ENCODE measurements at places on chromosomes 1 and 21. TPM values are rescaled to one million over a fixed set of nuclear protein-coding genes. Genes with fewer than 3 reads are reported as not detected.

GRCh38 chr21:28893687-28894086 is 99.0 kb downstream of the LTN1 start:
- DNase-seq = no peak

DNA sequence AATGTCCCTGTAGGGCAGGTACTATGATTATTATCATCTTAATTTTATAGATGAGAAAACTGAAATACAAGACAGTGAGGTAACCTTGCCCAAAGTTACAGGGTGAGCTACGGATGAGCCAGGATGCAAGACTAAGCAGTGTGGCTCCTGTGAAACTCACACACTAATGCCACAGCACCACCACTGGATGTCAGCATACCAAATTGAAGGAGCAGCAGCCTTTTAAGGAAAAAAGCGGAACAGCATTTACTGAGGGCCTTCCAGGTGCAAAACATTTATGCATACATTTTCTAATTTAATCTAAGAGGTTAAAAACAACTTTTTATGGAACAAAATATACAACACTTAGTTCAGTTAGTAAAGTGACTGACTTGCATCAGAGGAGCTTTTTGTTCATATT is 41.7 kb downstream of the SEC16B start:
- DNase-seq = peak; percentile 41

DNA sequence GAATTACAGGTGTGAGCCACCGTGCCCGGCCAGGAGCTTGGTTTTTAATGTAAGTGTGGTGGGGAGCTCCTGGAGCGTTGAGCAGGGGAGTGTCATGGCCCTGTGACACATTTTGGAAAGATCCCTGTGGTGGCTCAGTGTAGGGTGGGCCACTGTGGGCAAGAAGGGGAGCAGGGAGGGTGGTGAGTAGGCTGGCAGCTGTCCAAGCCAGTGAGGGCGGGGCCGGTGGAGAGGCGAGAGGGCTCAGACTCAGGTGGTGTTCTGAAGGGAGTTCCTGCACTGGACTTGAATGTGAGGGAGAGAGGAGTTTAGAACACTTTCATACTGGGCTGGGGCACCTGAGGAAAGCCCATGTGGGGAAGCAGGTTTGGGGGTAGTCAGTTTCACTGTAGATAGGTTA is 3.1 kb upstream of the EVA1B start:
- DNase-seq = no peak

DNA sequence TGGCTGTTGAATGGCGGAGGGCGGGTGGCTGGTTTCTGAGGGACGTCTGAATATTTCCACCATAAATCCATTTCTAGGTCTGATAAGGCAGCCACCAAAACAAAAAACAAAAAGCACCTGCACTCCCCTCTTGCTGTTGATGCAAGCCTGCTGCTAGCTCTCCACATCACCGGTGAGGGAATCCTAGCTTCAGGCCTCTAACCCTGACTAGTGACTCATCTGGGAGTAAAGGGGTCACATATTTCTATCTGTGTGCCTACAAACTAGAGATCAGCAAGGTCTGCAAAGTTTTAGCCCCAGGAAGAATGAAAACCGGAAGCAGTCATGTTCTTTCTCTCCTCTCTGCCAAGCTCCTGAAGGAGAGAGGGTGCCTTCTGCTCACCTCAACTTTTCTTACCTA is 10.3 kb upstream of the ERMAP start:
- DNase-seq = no peak

DNA sequence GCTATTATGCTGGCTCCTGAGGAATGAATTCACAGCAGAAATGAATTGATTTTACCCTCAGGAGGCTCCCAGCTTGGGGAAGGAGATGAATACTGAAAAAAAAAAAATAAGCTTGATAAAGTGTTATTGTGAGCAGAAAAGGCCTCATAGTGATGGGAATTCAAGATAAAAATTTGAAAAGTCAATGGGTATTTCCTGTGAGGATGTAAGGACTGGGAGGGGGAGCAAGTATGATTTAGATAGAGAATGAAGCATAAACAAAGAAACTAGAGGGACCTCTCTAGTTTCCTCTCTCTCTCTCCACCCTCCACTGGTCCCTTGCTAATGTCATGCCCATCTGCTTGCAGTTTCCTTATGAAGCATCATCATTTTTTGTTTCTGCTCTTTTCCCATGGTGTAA is 439.0 kb upstream of the PLXNA2 start:
- no peak for DNase-seq

DNA sequence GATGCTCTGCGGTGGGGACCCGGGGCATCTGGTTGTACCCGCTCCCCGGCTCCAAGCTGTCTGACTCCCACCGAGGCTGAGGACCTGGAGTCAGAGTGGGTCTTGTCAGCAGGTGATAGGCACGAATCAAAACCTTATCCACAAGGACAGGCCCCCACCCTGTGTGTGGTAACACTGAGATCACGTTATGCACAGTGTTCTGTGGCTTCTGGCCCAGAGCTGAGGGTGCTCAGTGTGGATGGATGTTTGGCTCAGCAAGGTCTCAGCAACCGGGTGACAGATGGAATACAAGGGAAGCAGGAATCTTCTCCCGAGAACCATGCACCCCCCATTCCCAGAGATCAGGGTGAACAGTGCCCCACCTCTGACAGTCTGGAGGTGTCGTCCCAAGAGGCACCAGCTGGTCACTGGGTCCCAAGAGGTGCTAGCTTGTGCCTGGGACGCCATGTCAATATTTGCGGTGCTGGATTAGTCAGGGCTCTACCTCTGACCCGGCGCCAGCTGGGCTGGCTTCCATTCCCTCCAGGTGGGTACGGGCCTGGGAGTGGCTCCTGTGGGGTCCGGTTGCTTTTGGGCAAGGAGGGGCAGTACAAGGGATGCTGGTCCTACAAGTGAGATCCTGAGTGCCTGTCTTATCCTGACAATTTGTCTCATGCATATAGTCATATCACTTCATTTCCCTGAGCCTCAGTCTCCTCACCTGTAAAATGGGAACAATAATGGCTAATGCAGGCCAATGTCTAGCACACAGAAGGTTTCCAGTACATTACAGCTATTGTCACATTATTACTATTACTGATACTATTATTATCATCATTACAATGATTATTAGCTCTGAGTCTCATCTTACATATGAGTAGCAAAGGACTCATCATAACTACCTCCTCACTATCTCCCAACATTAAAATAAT is 957 bp downstream of the CAPN9 start:
- no peak for DNase-seq

- DNase-seq = no peak
Measured at GRCh38 chr1:199735660-199736059, 291.9 kb upstream of the NR5A2 start.

The LAD1 gene
- total RNA-seq = 0.29 TPM

DNA sequence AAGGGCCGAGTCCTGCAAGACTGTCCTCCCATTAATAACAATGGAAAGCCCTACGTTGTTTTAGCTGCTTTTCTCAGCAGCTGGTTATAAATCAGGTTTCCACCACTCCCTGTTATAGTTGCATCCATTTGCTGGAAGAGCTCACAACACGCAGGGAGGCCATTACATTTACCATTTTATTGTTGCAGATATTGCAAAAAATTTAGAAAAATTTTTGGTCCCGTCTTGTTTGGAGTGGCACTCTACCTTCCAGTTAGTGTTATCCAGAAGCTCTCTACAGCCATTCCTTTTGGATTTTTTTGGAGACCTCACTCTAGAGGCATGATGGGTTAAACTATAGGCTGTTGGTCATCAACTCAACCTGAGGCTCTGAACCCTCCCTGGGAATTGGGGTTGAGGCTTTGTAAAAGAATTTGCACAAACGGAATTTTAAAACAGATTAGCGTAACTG is 1532.1 kb upstream of the TPTE start:
- DNase-seq = peak; percentile 49

DNA sequence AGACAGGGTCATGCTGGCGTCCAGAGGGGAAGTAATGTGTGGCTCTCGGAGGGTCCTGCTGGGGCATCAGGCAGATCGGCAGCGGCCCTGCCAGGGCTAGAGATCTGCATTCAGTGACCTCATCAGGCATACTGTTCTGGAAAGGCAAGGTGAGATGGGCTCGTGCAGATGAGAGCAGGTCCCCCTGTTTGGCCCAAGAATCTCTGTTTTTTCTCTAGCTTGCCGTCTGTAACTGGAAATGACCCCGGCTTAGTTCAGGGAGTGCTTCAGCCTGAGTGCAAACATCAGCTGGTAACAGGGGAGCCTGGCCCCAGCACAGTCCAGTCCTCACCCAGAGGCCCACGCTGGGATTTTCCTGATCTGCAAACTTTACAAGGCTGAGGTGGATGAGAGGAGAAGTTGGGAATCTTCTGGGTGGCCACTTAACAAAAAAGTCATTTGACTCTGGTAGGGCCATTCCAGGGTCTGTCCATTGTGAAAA is 2.1 kb downstream of the FAM163A start:
- no peak for DNase-seq

DNA sequence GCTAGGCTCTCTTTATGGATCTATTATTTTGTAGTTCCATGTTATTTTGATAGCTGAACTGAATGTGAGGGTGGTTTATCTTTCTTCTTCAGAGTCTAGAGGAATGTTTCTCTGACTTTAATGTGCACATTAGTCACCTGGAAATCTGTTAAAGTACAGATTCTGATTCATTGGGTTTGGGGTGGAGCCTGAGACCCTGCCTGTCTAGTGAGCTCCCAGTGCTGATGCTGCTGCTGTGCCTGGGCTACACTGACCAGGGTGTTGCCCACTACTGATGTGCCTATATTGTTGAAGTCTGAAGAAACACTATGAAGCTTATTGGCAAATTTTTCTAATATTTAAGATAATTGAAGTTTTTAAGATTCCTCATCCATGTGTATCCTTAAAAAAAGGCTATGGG is 35.9 kb downstream of the CD46 start:
- peak; percentile 19 for DNase-seq

DNA sequence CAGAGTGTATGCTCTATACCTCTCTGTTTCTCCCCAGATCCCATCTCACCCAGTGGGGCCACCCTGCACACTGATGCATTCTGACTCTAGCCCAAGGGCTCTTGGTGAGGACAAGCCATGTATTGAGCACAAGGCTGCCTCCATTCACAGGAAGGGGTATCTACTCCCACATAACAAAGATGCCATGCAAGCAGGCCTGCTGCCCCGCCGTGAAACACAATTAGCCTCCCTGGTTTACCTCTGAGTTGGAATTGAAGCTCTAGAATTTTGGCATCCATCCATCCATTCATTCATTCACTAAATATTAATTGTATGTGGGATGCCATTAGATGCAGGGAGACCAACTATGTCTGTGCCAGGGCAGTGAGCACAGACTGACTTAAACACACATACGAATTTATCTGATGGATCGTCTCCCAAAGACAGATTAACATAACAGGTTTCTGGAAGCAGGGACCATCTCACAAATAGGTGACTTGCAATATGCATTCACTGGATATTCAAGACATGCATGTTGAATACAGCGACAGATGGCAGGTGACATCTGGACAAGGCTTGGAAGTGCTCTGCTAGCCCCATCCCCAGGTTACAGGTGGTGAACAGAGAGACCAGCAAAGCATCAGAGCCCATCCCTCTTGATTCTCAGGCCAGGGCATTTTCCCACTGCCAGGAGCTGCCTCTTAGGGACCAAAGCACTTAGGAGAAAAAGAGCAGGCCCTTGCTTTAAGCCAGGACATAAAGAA is 34.3 kb downstream of the TRABD2B start:
- no peak for DNase-seq

DNA sequence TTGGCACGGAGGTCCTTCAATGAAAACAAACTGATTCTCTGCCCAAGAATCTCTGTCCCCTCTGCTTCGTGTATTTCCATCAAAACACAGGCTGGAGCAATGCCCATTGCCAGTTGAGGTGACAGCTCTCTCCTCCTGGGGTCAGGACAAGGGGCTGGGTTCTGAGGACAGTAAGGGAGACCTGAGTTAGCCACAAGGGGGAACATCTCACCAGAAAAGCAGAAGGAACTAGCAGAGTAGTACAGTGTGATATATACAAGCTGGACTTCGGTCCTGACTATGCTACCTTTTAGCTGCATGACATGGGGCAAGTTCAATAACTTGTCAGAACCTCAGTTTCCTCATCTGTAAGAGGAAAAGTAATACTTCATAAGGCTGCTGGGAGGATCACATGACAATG is 50.3 kb downstream of the SYT2 start:
- DNase-seq = no peak

The NBPF4 gene
- not detected for total RNA-seq

DNA sequence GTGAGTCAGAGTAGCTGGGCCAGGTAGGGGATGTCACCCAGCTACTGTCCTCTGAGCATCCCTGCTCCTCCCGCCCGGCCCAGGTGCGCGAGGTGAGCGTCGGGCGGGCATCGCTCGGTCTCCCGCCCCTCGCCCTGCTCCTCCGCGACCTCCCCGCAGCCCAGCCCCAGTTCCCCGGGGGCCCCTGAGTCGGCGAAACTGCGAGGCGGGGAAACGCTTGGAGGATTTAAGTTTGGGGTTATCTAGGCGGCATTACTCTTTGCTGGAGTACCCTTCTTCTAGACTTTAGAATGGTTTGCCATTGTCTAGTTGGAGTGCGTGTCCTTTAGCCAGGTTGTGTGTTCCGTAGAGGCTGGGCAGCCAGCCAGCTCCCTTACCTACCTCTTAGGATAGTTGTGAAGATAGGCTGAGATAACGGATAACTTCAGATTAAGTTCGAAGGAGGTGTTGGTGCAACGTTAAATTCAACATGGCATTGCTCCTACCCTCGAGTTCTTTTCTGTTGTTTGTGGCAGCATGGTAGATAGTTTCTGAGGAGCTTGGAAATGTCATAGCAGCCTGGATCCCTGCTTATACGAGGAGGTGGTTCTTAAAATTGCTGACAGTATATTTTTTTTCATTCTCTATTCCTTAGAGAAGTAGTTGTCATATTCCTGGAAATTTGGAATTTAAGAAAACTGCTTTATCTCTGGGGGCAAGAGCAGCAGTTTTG is 697 bp downstream of the AGO3 start:
- DNase-seq = no peak

GRCh38 chr1:235739124-235739523 is 89.5 kb upstream of the GNG4 start:
- peak; percentile 53 for DNase-seq

DNA sequence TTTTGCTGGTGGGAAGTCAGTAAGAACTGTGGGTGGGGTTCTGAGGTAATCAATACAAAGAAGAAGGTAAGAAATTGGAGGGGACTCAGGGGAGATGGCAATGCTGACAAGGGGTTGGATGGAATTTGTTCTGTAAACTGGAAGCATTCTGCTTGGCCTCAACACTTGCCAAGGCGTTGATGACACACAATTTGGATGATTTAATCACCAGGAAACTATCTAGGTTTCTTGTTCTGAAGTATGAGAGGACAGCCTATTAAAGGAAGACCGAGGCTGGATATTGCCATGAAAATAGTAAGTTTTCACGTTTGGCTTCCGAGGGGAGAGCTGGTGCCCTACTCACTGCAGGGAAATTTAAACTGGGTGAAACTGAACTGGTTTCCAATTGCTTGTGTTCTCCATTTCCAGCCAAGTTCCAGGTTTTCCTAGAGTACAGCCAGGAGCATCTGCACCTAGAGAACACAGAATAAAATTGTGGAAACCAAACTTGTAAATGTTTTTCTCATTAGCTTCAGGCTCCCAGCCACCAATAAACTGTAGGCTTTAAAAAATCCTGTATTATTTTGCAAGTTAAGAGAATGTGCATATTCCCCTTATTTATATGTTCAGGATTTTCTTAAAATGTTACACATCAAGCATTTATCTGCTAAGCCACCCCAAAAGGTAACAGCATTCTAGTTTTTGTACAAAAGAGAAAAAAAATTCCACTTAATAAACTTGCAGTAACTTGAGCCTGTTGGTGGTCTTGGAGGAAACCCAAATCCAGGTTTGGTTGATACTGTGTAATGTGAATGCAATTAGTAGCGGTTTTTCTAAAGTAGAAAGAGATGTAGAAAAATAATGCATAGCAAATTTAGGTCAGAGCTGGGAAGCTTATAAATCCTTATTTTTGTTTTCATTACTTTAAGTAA is 53.8 kb downstream of the ROR1 start:
- DNase-seq = peak; percentile 82

- no peak for DNase-seq
Measured at GRCh38 chr21:33027401-33028286, 1.9 kb downstream of the OLIG2 start.

The SELL gene
- total RNA-seq = 1.5 TPM

Data from astrocyte (in vitro differentiated cells and primary cell).